ENCODE measurements at places on chromosomes 16 and 17. TPM values are rescaled to one million over a fixed set of nuclear protein-coding genes. Genes with fewer than 3 reads are reported as not detected.

LPO gene
- not detected for total RNA-seq

RCVRN gene
- total RNA-seq: not detected

KRTAP3-1 gene
- not detected for total RNA-seq

KRTAP1-5 gene
- not detected for total RNA-seq

GRCh38 chr16:85088570-85089199, 23.6 kb downstream of the CIBAR2 start:
- H3K27ac ChIP-seq: no peak overlapping the region
- peaks cover 7% of the 10 kb centered on the region for H3K4me1 ChIP-seq
- no peak for DNase-seq
- peaks cover 3% of the 10 kb centered on the region for H3K36me3 ChIP-seq

GRCh38 chr17:49862781-49863331, 15.0 kb upstream of the TAC4 start:
- H3K4me3 ChIP-seq: no peak overlapping the region
- DNase-seq: no peak
- no peak overlapping the region for H3K27ac ChIP-seq
- no peaks in the 10 kb centered on the region for H3K36me3 ChIP-seq
- no peaks in the 10 kb centered on the region for H3K4me1 ChIP-seq

GRCh38 chr17:21077281-21077680, 34.5 kb upstream of the USP22 start:
- peaks cover 14% of the 10 kb centered on the region for H3K4me1 ChIP-seq
- H3K27me3 ChIP-seq: peaks cover 20% of the 10 kb centered on the region
- H3K4me3 ChIP-seq: no peak overlapping the region
- no peak for DNase-seq

DNA sequence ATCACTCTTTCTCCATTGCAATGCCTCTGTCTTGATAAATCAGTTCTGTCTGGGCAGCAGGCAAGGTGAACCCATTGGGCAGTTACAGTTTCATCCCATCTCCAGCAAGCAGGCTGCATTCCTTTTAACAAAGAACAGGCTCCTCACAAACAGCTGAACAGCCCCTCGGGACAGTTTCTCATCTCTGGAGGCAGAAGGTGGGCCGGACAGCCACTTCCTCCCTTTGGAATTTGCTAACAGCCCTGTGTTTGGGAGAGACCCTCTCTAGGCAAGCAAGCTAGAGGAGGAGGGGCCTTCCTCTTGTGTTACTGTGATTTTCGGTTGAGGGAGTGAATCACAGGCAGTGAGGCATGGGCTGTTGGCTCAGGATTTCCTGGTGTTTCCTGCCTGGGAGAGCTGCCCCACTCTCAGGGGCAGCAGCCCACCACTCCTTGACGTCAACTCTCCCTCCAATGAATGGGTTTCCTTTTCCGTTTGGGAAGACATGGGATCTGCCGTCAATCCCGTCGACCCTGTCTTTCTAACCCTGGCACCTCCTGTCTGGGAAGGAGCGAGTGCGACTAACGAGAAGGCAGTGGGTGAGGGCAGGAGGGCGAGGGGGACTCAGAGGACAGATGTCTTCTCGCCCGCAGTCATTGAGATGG, 3.7 kb upstream of the PGS1 start:
- peak overlapping the region; percentile 89 for H3K27ac ChIP-seq
- no peaks in the 10 kb centered on the region for H3K36me3 ChIP-seq
- no peak for DNase-seq
- peak overlapping the region; percentile 39 for H3K4me3 ChIP-seq

DNA sequence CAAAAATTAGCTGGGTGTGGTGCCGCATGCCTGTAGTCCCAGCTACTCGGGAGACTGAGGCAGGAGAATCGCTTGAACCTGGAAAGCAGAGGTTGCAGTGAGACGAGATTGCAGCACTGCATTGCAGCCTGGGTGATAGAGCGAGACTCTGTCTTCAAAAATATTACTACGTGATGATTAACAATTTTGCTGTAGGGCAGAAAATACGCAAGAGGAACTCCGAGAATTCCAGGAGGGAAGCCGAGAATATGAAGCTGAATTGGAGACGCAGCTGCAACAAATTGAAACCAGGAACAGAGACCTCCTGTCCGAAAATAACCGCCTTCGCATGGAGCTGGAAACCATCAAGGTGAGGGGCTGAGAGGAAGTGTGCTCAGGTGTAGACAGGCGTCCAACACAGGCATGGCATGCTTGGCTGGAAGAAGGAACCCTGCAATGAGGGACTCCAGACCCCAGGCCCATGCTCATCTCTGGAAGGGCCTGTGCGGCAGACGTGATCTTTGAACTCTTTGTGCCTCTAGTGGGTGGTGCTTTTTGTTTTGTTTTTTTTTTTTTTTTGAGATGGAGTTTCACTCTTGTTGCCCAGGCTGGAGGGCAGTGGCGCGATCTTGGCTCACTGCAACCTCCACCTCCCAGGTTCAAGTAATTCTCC, 17.2 kb downstream of the NDE1 start:
- no peaks in the 10 kb centered on the region for H3K27me3 ChIP-seq
- DNase-seq: no peak
- peaks cover 4% of the 10 kb centered on the region for H3K4me1 ChIP-seq
- H3K4me3 ChIP-seq: no peak overlapping the region

DNA sequence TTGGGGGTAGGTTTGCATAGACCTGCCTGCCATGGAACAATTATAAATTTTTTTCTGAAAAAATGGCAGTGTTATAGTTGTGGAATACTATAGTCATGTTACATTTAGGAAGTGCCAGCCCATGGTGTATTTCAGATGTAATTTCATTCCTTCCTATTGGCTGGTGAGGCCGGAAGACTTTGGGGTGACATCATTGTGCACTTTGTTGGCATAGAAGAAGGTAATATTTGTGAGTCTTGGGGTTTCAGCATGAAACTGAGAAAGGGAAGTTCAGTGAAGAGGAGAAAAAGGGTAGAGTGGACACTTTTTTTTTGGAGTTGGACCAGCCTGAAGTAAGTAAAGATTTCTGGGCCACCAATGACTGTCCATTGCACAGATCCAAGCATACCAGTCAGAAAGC, 16.0 kb upstream of the HEATR6 start:
- DNase-seq: no peak
- peaks cover 2% of the 10 kb centered on the region for H3K36me3 ChIP-seq
- H3K4me3 ChIP-seq: no peak overlapping the region
- peaks cover 33% of the 10 kb centered on the region for H3K4me1 ChIP-seq

DNA sequence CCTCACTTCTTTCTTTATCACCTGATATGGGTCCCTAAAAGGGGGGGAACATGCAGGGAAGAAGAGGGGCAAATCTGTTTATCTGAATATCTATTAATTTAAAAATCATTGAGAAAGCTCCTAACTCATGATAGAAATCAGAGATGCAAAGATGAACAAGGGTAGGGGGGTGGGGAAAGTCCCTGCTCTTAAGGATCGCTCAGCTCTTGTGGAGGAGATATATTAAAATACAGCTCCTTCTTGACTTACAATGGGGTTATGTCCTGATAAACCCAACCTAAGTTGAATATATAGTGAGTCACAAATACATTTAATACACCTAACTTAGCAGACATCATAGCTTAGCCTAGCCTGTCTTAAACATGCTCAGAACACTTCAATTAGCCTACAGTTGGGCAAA, 237.5 kb downstream of the MAF start:
- peaks cover 7% of the 10 kb centered on the region for H3K27me3 ChIP-seq
- DNase-seq: no peak
- H3K4me1 ChIP-seq: no peaks in the 10 kb centered on the region
- no peak overlapping the region for H3K27ac ChIP-seq

DNA sequence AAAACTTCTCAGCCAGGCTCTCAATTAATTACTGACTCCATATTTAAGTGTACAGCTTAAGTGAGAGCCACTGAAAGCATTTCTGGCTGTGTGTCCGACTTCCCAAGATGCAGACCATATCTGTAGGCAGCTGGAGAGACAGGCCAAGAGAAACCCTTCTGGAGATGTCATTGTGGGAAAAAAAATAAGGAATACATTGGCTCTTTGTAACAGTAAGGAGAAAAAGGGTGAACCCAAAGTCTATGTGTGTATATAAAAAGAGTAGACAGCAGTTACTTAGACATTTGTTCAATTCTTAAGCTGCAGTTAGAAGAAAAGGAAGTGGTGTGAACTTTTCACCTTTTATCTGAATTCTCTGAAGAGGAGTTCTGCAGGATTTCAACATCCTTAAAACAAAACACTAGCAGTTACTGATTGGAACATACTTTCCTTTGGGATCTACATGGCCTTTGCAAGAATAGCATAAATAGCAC, 21.7 kb downstream of the FAM117A start:
- H3K36me3 ChIP-seq: no peaks in the 10 kb centered on the region
- H3K27me3 ChIP-seq: peaks cover 12% of the 10 kb centered on the region
- H3K4me1 ChIP-seq: no peaks in the 10 kb centered on the region
- H3K4me3 ChIP-seq: no peak overlapping the region
- no peak for DNase-seq

DNA sequence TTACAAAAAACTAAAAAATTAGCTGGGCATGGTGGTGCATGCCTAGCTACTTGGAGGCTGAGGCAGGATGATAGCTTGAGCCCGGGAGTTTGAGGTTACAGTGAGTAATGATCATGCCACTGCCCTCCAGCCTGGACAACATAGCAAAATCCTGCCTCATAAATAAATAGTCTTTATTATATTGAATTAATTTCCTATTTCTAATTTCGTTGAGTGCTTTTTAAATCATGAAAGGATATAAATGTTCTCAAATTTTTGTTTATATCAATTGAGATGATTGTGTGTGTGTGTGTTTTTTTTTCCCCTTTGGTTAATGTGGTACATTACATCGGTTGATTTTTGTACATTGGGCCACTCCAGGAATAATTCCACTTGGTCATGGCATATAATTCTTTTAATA, 32.0 kb upstream of the AQP8 start:
- H3K4me3 ChIP-seq: no peak overlapping the region
- no peak overlapping the region for H3K27ac ChIP-seq
- DNase-seq: no peak
- no peaks in the 10 kb centered on the region for H3K4me1 ChIP-seq
- H3K36me3 ChIP-seq: no peaks in the 10 kb centered on the region
- H3K27me3 ChIP-seq: no peaks in the 10 kb centered on the region

GRCh38 chr16:12681653-12682052, 122.0 kb downstream of the CPPED1 start:
- no peak overlapping the region for H3K4me3 ChIP-seq
- no peak overlapping the region for H3K27ac ChIP-seq
- no peaks in the 10 kb centered on the region for H3K27me3 ChIP-seq
- DNase-seq: peak; percentile 44
- peaks cover 11% of the 10 kb centered on the region for H3K36me3 ChIP-seq

DNA sequence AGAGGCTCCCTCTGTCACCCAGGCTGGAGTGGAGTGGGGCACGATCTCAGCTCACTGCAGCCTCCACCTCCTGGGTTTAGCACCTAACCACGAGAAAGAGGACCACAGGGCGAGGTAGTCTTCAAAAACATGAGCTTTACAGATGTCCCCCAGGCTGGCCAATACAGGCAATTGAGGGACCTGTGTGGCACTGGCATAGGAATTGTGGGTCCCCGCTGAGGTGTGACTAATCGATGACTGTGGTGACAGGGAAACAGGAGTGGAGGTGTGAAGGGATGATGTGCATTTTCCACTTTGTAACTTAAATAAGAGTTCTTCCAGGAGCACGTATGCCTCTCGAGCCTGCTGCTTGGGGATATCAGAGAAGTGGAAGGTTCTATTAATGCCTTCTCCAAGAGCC, 12.6 kb upstream of the ARHGAP17 start:
- H3K27me3 ChIP-seq: no peaks in the 10 kb centered on the region
- no peaks in the 10 kb centered on the region for H3K36me3 ChIP-seq
- DNase-seq: no peak
- no peak overlapping the region for H3K27ac ChIP-seq
- H3K4me3 ChIP-seq: no peak overlapping the region
- peaks cover 16% of the 10 kb centered on the region for H3K4me1 ChIP-seq

DNA sequence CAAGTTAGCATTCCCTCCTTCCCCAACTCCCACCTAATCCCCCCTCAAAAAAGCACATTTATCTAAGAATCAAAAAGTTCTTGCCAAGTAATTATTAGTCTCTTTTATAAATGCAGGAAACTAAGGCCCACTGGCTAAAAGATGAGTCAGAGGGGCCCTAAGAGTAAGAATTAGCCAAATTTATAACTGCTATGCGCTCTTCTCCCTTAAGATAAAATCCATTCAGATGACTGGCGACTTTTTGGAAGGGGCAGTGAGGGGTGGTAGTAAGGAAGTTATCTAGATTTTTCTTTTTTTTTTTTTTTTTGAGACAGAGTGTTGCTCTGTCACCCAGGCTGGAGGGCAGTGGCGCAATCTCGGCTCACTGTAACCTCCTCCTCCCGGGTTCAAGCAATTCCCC, 17.1 kb downstream of the ZNF652 start:
- no peak overlapping the region for H3K4me3 ChIP-seq
- H3K27me3 ChIP-seq: no peaks in the 10 kb centered on the region
- peaks cover 28% of the 10 kb centered on the region for H3K4me1 ChIP-seq
- H3K27ac ChIP-seq: no peak overlapping the region
- DNase-seq: no peak
- H3K36me3 ChIP-seq: peaks cover 4% of the 10 kb centered on the region

DNA sequence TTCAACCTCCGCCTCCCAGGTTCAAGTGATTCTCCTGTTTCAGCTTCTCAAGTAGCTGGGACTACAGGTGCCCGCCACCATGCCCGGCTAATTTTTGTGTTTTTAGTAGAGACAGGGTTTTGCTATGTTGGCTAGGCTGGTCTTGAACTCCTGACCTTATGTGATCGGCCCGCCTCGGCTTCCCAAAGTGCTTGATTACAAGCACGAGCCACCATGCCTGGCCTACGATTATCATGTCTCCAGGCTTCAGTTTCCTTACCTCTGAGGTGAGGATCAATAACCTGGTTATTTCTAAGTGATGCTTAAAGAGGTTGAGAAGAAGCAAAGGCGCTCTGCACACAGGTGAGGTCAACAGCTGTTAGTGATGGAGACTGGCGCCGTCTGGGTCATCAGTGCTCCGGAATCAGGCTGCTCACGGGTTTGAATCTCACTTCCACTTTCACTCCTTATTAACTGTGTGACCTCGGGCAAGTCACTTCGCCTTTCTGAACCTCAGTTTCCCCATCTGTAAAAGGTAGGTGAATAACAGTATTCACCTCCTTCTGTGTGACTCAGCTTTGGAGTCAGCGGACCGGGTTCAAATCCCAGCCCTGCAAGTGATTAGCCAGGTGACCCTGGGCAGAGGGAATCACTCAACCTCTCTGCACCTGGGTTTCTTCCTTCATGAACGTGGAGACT, 745 bp upstream of the ABCC1 start:
- H3K36me3 ChIP-seq: peaks cover 3% of the 10 kb centered on the region
- H3K4me3 ChIP-seq: peak overlapping the region; percentile 70
- H3K4me1 ChIP-seq: peaks cover 52% of the 10 kb centered on the region
